Left renal pelvis (tissue), 4 donors: ENCODE measurements at places on chromosomes 2 and 18. TPM values are rescaled to one million over a fixed set of nuclear protein-coding genes. Genes with fewer than 3 reads are reported as not detected.

RAX gene
- not detected for polyA plus RNA-seq

CYP27C1 gene
- polyA plus RNA-seq = 10.5 TPM

TUBB8B gene
- polyA plus RNA-seq = 0.14 TPM

- DNase-seq = no peak
Measured at GRCh38 chr2:233714121-233714520, 1.4 kb downstream of the UGT1A5 start.

DNA sequence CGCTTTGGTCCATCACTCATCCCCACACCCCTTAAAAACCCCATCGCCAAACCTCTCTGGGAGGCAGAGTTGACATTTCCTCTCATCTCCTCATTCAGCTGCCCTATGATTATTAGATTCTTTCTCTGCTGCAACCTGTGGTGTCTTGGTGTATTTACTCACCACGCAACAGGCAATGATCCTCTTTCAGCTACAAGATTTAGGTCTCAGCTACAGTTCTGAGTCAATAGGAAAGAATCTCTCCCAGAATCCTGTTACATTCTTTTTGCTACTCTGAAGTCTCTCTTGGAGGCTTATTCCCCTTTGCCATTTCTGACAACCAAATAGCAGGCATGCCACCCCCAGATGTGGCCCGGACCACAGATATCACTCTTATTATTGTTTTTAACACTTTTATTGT is 468.3 kb upstream of the GYPC start:
- DNase-seq = no peak

GRCh38 chr2:112699984-112700667 is 20.7 kb upstream of the NT5DC4 start:
- DNase-seq = no peak

GRCh38 chr2:28452534-28453081 is 43.3 kb upstream of the PLB1 start:
- DNase-seq = no peak

GRCh38 chr2:134498654-134499053 is 220.1 kb downstream of the TMEM163 start:
- DNase-seq = no peak

DNA sequence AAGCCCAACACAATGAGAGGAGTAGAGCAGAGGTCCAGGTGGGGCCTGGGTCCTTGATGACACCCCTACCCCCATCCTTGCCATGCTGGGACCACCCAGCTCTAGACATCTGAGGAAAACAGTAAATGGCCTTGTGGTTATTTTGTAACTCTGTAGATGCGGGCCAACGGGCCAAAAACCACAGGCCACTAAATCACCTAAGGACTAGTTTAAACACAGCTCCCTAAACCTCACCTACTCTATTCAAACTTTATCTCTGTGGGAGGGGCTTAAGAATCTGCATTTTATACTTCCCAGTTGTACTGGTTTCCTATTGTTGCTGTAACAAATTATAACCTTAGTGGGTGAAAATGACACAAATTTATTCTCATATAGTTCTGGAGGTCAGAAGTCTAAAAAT is 19.0 kb upstream of the SERTAD2 start:
- no peak for DNase-seq

GRCh38 chr2:241991299-241991698 is 121.8 kb downstream of the RTP5 start:
- no peak for DNase-seq

DNA sequence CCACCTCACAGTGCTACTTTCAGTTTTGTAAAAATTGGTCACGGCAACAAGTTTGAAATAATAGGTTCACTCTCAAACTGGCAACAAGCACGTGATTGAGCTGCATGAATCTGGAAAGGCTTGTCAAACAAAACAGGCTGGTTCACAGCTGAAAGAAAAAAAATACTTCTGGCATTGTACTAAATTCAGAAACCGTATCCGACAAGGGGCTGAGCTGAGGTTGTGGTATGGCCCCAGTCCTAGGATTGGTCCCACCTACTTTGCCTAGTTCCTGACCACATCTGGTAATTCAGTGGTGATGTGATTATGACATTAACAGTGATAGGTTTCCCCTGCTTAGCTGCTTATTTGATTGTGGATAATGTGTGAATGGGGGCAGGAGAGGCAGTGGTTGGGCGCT is 326.5 kb upstream of the THUMPD2 start:
- no peak for DNase-seq

GRCh38 chr18:48785091-48785614 is 165.6 kb downstream of the SMAD7 start:
- DNase-seq = no peak

DNA sequence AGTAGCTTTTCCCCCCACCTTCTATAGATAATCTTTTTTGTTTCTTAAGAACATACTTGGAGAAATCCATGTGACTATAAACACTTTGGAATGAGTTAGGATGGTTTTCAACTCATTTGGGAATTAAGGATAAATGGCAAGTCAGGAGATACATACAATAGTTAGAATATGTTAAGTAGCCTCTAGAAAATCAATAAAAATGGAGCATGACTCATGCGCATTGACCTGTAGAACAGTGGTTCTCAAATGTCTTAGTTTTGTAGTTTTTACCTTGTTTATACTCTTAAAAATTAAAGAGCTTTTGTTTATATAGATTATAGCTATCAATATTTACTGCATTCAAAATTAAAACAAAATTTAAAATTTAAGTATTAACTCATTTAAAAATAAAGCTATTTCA is 24.7 kb downstream of the NUP35 start:
- DNase-seq = no peak

DNA sequence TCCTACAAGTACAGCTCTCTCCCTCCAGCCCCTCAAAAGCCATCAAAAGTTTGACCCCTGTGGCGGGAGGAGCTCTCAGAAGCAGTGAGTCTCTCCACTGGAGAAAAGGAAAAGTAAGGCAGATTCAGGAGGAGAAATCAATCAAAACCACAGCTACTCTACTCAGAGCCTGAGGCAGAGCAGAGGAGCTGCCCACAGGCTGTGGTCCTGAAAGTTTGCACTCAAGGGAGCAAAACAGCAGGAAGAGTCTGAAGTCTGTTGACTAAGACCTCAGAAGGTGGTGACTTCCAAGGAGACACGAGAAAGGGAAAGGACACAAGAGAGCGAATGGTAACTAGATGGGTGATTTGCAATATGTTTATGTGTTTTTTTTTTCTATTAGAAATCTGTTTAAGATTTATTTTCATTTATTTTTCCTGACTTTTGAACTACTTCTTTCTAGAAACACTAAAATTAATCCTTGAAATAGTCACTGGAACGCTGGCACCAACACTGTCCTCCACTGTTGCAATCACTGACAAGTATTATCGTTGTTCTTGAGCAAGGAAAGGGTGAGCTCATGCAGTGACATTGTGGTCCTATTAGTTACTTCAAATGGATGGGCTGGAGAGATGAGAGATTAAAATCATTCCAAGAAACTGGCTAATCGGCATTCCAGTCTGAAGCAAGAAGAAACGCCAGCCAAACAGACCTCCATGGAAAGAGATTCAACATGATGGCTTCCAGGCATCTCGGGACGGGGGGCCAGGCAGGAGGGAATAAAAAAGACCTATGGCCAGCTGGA is 35.8 kb downstream of the PID1 start:
- DNase-seq = no peak

- DNase-seq = no peak
Measured at GRCh38 chr18:32425466-32425865, 45.2 kb downstream of the GAREM1 start.

DNA sequence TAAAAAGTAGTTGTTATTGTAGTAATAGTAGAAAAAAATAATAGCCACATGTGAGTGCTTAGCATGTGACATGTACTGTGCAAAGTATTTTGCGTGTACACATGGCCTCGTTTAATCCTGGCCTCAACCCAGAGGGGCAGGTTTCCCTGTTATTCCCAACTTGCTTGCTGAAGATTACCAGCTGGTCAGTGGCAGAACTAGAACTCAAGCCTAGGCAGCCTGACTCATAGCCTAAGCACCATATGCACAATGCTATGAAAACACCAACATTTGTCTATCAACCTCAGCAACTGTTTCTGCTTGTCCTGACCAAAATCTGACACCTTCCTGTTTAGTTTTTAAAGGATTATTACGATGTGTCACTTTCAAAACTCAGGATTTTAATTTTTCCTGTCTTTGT is 234.9 kb upstream of the SMAD7 start:
- DNase-seq = no peak

- no peak for DNase-seq
Measured at GRCh38 chr2:150140777-150141176, 346.7 kb downstream of the RND3 start.

GRCh38 chr18:6653880-6654279 is 75.6 kb upstream of the ARHGAP28 start:
- DNase-seq = no peak
